ENCODE measurements at places on chromosomes 1 and 21. TPM values are rescaled to one million over a fixed set of nuclear protein-coding genes. Genes with fewer than 3 reads are reported as not detected.

The KRTAP7-1 gene
- total RNA-seq: not detected

The ETV3 gene
- total RNA-seq: 22.7 TPM

The TPM3 gene
- 3,898 TPM for total RNA-seq

The KCND3 gene
- 1.7 TPM for total RNA-seq

The TCEANC2 gene
- total RNA-seq: 10.4 TPM

The OR2T29 gene
- not detected for total RNA-seq

The HES2 gene
- not detected for total RNA-seq

DNA sequence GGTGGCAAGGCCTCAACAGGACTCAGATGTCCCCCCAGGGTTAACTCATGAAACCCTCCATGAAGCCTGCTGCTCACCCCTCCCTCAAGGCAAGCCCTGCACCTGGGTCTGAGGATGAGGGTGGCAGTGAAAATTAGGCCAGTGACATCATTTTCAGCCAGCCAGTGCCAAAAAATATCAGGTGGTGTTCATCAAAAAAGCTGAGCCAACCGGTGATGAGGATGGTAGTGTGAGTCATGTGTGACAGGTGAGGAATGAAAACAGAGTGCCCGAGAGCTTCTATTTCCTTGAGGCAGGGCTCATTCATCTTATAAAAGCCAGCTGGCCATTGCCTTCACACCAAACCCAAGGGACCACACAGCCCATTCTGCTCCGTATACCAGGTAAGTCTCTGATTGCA, at the start of gene SPRR1A:
Gene SPRR1A, plus strand, starts transcription at position 339 of the 400 bp plus-strand sequence. CDS start 1,150 bp downstream, outside the sequence.
- DNase-seq: no peak

DNA sequence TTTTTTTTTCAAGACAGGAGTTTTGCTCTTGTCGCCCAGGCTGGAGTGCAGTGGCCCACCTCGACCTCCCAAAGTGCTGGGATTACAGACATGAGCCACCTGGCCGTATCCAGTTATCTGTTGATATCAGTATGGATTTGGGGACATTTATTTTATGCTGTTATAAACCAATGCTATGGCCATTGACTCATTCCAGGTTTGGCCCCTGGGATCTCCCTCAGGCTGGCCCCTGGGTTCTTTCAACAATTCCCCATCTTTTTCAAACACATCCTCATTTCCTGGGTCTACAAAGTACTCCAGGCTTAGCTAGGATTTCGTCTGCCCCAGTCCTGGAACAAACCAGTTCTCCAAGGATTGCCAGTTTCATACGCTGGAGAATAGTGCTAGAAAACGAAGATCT, 44.1 kb downstream of the WDR4 start:
- DNase-seq: no peak

DNA sequence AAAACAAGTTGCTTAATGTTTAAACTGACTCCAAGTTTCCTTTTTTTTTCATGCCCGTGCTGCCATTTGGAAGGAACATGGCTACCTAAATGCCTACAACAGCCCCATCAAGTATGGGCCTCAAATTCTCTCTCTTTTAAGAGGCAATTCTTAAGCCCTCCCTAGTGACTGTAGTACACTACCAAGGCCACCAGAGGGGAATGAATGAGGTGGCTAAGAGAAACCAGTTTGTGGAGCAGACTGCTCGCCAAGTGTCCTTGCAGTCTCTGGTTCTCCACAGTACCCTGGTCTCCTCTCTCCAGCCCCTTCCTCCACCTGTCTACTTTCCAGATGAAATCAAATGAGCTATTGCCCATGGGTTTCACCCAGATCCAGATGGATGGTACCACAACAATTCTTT, 1809.6 kb downstream of the BRINP3 start:
- DNase-seq: no peak

DNA sequence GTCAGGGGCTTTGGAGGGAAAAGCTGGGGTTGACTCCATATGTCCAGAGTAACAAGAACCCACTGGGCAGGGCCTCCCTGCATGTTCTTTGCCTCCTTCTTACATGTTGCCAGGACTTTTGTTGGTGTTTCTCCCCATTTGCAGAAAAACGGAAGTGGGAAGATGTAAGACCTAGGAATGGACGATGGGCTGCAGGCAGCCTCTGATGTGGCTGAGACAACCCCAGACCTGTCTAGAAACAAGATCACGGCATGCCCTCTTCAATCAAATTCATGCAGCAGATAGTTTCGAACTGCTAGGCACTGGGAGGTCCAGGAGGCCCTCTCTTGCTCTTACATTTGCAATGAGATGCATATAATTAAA, 3.4 kb downstream of the FAM43B start:
- no peak for DNase-seq

DNA sequence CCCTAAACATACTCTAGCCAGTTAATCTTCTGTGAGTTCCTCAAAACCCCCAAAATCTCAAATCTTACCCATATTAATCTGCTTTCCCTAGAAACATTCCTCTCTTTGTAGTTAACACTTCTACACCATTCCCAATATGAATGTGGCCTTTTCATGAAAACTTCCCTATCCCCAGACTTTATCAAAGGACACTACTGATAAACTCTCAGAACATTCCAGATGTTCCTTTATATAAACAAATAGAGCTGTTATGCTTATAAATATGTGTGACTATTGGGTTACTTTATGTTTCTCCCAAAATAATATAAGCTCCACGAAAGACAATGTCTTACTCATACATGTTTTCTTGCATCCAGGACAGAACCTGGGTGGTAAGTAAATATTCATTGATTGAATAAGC, 205.4 kb upstream of the NFIA start:
- DNase-seq: no peak

DNA sequence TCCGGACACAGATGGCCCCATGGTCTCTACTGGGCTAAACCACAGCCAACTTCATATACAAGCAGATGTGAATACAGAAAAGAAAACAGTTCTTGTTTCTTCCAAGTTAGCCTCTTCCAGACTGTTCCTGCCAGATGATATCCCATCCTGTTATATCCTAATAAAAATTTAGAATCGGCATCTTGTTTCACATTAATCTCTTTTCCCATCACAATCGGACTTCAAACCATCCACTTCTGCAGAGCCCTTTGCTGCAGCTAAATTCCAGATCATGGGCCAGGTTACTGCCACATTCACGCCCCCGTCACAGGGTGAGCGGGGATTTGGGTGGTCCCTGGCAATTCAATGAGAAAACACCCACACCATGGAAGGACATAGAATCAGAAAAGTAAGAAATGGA, 57.2 kb downstream of the NPHP4 start:
- DNase-seq: no peak

DNA sequence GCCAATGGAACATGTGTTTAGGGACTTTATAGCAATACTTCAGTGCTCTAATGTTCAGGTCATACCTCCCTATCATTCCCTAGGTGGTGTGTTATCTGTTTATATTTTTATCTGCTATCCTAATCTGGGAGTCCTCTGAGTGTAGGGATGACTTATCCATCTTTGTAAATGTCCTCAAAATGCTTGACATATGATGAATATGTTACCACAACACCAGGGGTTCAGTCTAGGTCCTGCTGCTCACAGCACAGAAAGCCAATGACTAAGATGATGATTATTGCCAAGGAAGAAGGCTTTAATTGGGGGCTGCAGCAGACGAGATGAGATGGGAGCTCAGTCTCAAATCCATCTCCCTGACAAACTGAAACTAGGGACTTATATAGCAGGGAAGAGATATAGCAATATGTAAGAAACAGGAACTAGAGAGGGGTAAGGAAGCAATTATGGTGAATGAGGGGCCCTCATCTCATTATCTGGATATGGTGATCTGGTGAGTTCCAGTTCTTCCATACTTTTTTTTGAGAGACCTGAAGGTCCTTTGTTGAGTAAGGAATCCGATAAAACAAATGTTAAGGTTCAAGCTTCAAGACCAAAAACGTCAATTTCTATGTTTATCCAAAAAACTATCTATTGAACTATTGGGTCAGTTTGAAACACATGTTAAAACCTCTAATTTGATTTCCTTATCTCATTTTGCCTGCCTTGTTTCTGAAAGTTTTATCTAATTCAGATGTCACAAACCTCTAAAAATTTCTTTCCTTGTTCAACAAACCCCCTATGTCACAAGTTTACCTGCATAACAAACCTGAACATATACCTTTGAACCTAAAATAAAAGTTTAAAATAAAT, 256.7 kb upstream of the CACYBP start:
- DNase-seq: no peak

DNA sequence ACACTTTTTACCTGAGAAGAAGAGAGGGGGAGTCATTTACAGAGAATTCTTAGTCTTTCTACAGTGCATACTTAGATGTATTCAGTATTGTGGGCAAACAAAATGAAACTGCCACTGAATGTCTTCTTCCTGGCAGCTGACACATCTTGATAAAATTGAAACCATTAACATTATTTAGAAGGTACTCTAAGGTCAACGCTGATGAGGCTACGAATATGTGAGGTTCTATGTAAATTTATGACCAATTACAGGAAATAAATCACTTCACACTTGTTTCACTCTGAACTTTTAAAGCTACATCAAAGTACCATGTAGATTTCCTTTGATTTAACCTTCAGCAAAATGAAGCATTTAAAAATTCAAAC, 51.3 kb upstream of the GFI1 start:
- DNase-seq: no peak

DNA sequence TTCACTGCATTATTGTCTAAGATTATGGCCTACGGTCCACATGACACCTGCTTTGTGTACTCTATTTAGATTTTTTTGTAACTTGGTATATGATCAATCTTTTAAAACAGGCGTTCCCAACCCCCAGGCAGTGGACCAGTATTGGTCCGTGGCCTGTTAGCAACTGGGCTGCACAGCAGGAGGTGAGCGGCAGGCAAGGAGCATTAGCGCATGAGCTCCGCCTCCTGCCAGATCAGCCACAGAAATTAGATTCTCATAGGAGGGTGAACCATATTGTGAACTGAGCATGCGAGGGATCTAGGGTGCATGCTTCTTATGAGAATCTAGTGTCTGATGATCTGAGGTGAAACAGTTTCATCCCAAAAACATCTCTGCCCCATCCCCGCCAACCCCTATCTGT, 228.4 kb upstream of the NR5A2 start:
- no peak for DNase-seq

DNA sequence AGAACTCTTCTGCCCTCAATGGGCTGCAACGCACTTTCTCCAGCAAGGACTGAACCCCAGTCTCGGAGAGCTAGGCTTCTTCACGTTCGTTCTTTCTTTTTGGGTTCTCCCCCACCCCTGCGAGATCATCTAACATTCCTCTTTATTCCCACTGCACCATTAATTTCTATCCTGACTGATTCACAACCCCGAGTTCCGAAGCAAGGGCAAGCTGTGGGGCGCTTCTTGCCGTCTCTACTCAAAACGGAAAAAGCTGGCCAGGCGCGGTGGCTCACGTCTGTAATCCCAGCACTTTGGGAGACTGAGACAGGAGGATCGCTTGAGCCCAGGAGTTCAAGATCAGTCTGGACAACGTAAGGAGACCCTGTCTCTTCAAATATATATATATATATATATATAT, 37.4 kb upstream of the BTG2 start:
- DNase-seq: no peak

DNA sequence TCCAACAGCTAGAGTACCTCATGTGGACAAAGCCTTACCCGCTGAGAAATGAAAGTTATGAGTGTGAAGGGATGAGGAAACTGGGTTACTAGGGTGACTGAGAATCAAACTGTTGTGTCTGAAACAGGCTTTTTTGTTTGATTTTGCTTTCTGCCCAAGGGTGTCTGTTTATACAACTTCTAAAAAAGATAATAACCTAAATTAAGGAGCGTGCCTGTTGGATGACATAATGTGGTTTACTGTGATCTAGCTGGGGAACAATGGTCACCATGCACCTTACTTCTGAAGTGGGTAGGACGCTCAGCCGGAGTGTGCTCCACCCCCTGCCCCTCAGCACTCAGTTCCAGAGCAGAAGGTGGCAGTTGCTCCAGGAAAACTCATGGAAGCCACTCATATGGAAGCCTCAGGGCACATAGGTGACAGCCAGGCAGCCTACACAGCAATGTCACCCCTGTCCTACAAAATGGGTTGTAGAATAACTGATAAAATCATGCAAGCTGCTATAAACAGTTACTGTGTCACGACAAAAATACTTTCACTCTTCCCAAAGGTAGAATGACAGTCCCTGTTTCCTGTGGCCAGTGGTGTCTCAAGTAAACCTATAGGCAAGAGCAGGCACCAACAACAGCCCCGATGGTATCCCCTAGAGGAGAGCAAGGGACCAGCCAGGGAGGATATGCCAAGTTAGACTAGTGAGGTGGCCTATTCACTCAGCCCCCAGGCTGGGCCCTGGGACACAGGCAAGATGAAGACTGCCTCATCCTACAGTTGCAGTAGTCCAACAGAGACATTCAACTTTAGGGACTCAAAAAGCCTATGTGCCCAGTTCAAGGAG, 29.3 kb downstream of the SIPA1L2 start:
- DNase-seq: no peak

DNA sequence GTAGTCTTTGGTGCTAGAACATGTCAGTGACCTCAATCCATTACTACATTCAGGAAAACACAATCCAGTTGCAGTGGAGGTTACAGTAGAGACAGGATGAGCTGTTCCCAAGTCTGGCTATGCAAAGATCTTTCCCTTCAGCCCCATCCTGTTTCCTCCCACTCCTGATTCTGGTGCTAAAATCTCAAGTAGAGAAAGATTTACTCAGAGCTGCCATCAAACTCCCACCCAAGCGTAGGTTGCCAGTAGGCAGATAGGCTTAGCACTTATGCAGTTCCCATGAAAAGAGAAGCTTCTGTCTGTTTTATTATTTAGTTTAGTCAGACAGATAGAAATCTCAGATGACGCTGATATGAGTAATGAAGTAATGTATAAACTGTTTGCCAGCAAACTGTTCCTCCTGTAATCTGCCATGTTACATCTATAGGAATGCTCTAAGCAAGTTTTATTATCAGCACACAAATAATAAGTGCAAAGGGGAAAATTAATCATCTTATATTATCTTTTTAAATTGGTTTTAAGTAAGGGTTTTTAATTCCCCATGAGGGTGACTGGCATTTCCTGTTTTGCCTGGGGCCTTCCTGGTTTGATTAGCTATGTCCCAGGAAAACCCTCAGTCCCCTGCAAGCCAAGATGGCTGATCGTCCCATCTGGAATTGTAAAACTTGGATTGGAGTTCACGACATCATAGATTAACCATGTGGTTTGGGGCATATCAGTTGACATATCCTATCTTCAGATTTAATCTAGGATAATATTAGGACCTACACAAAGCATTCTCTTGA, 188.3 kb upstream of the PALMD start:
- no peak for DNase-seq

DNA sequence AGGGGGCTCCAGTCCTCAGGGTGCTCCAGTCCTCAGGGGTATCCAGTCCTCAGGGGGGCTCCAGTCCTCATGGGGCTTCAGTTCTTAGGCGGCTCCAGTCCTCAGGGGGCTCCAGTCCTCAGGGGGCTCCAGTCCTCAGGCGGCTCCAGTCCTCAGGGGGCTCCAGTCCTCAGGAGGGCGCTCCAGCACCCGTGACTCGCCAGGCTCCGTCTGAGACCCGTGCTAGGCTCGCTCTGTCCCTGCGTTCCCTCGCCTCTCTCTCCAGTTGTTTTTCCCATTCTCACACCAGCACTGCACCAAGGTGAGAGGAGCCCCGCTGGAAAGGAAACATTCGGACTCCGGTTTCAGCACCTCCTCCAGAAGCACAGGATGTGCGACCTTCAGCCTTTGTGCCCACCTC, 9.4 kb upstream of the OR2M2 start:
- no peak for DNase-seq

Data from psoas muscle (tissue), 8 donors.